Right ventricle myocardium superior (tissue), 1 donor: ENCODE measurements at places on chromosomes 4 and X.

GRCh38 chrX:47637546-47638195 lies 7.9 kb upstream of the CFP start:
- DNase-seq = peak; percentile 68

- no peak for DNase-seq
These were observed 10.2 kb upstream of the GRIA3 start for GRCh38 chrX:123173833-123174232.

DNA sequence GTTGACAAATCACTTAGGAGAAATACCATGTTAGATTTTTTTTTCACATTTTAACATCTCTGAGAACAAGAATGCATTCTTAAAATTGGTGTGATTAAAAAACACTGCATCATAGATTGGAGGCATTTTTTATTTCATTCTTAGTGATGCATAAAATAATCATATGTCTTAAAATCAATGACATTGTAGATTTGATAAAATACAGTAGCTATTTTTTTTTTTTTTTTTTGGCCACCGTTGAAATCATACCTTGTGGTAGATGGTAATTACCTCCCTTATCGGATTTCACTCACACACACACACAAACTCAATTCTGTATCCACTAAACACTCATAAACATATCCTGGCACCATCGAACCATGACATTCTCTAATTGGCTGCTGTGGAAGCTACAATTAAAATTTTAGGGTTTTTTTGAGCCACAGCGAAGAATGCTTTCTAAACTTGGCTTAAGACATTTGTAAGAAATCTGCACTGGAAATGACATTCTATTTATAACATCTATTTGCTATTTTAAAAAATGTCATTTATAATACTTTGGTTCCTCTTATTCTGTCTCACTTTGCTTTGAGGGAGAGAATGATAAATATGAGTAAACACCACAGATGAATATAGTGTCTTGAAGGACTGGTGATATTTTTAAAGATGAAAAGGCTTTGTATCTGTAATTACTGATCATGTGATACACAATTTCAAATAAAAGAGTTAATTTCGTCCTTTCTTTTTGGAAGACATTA lies 60.1 kb downstream of the CCSER1 start:
- DNase-seq = no peak

DNA sequence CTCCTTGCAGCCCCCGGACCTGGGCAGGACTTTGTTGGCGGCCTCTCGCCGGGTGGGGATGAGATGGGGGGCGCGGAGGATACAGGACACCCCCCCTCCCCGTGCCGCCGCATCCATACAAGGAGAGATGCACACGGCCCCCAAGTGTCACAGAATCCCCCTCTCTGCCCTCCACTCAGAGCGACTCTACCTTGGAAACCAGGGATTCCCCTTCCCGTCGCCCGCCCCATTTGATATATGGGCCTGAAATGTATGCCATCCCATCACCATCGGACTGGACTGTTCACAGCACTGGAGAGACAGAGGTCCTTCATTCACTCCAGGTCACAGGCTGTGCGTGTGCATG lies 426 bp downstream of the PORCN start:
- DNase-seq = no peak

DNA sequence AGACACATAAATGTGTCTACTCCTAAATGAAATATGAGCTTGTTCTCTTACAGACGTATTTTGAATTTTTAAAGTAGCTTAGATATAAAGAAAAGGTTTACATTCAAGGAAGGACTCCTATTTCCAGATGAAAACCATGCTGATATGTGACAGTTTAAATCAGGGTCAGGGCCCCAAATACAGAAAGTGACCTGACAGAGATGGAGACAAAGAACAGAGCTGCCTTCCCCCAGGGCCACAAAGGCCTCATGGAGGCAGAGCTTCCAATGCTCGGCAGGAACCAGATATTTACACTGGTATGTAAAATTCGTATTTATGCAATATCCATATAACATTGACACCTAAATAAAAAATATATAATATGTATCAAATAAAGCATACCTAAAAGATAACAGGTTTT lies 124.0 kb downstream of the PRDM5 start:
- DNase-seq = no peak
